ENCODE measurements at places on chromosomes 7 and 10. TPM values are rescaled to one million over a fixed set of nuclear protein-coding genes. Genes with fewer than 3 reads are reported as not detected.

DNA sequence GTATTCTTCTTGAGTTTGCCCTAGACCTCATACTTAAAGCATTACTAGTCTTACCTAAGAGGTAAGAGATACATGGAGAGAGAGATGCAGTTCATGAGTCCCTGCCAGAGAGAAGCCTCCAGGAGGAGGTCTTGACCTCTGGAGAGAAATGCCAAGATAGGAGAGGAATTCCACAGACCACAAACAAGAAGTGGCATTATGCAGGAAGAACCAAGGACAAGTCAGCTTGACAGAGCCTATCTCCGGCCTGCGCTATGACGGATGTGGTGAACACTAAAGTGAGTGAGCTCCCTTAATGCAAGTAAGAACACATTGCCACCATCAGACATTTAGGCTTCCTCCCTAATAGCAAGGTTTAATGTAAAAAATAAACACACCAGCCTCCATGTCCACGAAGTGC, 27.9 kb upstream of the COL1A2 start:
- no peaks in the 10 kb centered on the region for H3K36me3 ChIP-seq
- no peaks in the 10 kb centered on the region for H3K27me3 ChIP-seq
- no peak overlapping the region for H3K4me3 ChIP-seq
- H3K27ac ChIP-seq, result peak overlapping the region; percentile 64
- peaks cover 6% of the 10 kb centered on the region for H3K4me1 ChIP-seq

- peak; percentile 11 for DNase-seq
- H3K27me3 ChIP-seq, result no peaks in the 10 kb centered on the region
- H3K36me3 ChIP-seq, result no peaks in the 10 kb centered on the region
- no peak overlapping the region for H3K27ac ChIP-seq
Measured at GRCh38 chr7:111098011-111098925, 7.3 kb downstream of the LRRN3 start.

GRCh38 chr7:147245274-147245673, 1128.7 kb downstream of the CNTNAP2 start:
- H3K27ac ChIP-seq, result no peak overlapping the region
- no peaks in the 10 kb centered on the region for H3K4me1 ChIP-seq
- no peaks in the 10 kb centered on the region for H3K36me3 ChIP-seq
- H3K27me3 ChIP-seq, result peaks cover 4% of the 10 kb centered on the region

DNA sequence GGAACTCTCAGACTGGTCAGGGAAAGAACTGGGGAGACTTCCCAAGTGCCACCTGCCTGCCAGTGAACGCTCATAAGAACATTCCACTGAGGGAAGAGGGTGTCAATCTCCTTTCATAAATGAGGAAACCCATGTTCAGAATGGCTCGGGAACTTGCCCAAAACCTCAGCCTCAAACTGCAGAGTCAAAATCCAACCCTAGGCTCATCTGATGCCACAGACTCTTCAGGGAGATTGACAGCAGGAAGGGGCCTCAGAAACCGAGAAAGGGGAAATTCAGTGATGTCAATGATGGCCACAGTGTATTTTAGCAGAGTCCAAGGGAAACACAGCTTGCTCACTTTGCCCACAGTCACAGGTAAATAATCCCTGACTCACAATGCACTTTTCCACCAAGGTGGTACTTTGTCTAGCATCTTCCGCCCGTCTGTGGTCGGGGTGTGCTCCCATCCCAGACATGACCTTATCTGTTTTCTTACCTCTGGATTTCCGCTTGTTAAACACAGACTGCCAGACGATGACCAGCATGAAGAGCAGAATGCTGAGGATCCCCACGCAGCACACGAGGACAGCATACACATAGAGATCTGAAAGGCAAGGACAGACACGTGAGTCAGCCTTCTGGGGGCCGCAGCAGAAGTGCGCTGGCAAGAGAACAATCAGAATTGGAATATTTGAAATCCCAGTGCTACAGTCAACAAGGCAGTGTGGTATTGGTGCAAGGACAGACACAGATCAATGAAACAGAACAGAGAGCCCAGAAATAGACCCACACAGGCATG, 38.4 kb downstream of the VSTM4 start:
- no peak overlapping the region for H3K4me3 ChIP-seq
- no peaks in the 10 kb centered on the region for H3K27me3 ChIP-seq
- H3K4me1 ChIP-seq, result peaks cover 45% of the 10 kb centered on the region

DNA sequence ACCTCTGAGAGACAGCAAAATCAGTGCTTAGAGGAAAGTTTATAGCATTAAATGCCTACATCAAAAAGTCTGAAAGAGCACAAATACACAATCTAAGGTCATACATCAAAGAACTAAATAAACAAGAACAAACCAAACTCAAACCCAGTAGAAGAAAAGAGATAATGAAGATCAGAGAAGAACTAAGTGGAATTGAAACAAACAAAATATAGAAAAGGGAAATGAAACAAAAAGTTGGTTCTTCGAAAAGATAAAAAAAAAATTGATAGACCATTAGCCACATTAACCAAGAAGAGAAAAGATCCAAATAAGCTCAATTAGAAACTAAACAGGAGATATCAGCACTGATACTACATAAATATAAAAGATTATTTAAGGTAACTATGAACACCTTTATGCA, 280.0 kb upstream of the NRG3 start:
- H3K27ac ChIP-seq, result no peak overlapping the region
- no peak overlapping the region for H3K4me3 ChIP-seq
- no peaks in the 10 kb centered on the region for H3K4me1 ChIP-seq
- no peaks in the 10 kb centered on the region for H3K27me3 ChIP-seq
- H3K36me3 ChIP-seq, result no peaks in the 10 kb centered on the region

The ZNF722 gene
- polyA plus RNA-seq, result not detected

- DNase-seq, result no peak
- H3K27ac ChIP-seq, result no peak overlapping the region
- H3K36me3 ChIP-seq, result no peaks in the 10 kb centered on the region
Measured at GRCh38 chr10:78025685-78026364, 3.5 kb downstream of the POLR3A start.

- H3K27ac ChIP-seq, result no peak overlapping the region
- H3K36me3 ChIP-seq, result peaks cover 12% of the 10 kb centered on the region
- H3K4me1 ChIP-seq, result no peaks in the 10 kb centered on the region
- H3K4me3 ChIP-seq, result no peak overlapping the region
Measured at GRCh38 chr7:129469930-129470329, 32.4 kb upstream of the SMKR1 start.

- peak; percentile 60 for DNase-seq
- peaks cover 53% of the 10 kb centered on the region for H3K4me1 ChIP-seq
- no peaks in the 10 kb centered on the region for H3K36me3 ChIP-seq
- peak overlapping the region; percentile 79 for H3K27ac ChIP-seq
- peak overlapping the region; percentile 22 for H3K4me3 ChIP-seq
- no peaks in the 10 kb centered on the region for H3K27me3 ChIP-seq
Measured at GRCh38 chr7:135758531-135758932, 9.9 kb upstream of the FAM180A start.
